Calu3 (cell line): ENCODE measurements at places on chromosomes 7 and 10.

DNA sequence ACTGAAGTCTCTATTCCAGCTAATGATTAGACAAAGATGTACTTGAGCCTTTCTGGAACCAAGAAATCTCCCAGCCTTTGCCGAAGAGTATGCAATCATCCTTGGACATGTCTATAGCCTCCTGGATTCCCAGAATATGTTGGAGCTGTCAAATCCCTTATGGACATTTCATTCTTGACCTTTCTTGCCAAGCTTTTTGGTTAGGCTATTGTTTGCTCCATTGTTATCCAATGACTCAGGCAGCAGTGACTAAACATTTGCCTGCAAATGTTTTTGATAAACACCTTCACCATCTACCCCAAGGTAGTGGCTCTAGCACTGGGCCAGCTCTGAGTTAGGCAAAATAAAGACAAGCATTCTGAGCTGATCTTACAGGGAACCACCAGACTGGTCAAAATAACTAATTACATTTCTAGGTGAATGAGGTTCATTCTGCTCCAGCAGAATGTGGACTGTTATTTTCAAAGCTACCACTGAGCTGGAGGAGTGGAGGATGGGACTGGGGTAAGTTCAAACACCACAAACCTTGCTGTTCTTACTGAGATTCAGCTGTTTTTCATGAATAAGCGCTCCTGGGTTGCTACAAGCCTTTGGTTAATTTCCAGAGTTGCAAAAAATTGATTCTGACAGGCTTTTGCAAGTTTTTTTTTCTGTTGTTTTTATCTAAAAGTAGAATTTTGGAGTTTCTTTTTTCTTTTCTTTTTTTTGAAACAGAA, 81.0 kb downstream of the TMEM270 start:
- no peak for DNase-seq

- no peak for DNase-seq
These were observed 64.9 kb upstream of the NRBF2 start for GRCh38 chr10:63068246-63068645.

GRCh38 chr7:20665096-20665495, 49.6 kb downstream of the ABCB5 start:
- no peak for DNase-seq

DNA sequence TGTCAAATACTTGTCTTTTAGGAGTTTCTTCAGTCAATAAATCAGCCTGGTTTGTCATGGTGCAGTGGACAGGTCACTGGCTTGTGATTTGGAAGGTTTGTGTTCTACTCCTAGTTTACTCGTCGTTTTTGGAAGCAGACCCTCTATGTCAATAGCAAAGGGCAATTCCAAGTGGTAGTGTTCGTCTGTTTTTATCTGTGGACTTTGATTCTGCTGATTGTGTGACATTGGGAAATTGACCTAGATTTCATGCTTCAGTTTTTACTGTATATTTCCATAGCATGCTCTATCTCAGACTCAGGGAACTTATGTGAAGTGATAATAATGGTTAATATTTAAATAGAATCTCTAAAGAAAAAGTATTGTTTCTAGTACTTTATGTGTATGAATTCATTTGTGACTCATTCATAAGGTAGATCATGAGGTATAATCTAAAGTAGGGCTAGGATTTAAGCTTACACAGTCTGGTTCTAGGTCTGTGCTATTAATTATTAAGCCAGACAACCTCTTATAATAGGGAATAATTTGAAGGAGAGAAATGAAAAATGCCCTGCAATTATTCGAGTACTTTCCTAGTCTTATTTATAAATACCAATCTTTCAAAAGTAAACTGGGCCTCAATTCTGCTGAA, 198.1 kb downstream of the REEP3 start:
- no peak for DNase-seq

DNA sequence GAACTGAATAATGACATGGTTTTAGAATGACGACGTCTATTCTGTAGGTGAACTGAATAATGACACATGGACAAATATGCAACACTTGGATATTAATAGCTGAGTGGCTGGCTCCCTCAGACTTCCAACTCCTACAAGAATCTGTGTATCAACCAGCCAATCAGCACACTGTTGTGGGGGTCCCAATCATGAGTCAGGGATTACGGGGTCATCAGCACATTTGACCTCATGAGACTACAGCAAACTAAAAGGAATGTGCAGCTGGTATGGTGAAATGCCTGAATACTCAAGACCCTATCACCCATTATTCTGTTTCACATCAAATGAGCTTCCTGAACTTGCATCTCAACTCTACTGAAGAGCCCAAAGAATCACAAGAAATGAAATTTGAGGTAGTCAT, 192.5 kb downstream of the ANK3 start:
- no peak for DNase-seq
